ENCODE measurements at places on chromosomes 3 and 15.

DNA sequence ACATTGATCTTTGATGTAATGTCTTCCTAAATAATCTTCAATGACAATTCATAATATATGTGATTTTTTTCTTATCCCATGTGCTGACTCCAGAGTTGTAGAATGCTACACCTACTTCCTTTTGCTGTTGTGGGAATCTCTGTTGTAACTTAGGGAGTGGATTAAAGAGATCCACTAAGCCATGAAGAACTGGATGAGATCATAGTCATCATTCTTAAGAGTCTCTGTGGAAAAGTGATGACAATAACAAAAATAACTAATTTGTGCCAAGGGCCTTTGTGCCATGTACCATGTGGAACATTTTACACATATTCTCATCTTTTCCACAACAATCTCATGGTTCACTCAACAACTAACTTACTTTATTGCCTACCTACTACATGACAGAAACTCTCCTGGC lies 162.9 kb upstream of the PDZRN3 start:
- no peak for ATAC-seq

GRCh38 chr3:126013751-126014156 lies 44.8 kb downstream of the ROPN1B start:
- ATAC-seq = no peak

- no peak for ATAC-seq
Measured at GRCh38 chr15:76109046-76109445, 49.3 kb downstream of the TMEM266 start.

DNA sequence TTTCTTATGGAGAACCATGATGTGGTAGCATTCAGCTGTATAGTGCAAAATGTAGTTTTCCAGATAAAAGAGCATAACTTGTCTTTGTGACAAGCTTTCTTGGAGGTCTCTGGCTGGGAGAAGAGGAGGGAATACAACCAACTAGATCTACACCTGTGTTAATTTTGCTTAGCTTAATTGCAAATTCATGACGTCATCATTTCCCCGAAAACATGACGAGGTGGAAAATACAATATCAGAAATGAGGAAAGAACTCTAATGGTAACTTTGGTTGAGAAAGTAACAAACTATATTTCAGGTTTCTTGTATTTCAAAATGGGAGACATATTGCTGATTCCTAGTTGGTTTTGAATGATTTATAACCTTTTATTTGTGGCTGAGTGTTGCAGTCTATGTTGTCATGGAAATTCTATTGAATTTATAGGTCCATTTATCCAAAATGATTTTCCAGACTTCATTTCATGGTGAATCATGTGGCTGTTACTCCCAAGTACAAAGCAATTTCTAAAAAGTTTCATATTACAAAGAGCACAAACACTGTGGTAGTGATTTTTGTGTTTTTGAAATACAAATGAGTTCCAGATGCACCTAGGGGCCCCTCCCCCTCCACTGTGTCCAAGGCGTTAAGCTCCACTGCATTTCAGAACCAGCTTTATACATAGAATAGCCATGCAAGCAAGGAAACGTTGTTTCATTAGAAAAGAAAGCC lies 307.2 kb downstream of the FEZF2 start:
- ATAC-seq = no peak

- ATAC-seq = no peak
Measured at GRCh38 chr15:100060276-100060926, 281.4 kb downstream of the ADAMTS17 start.

DNA sequence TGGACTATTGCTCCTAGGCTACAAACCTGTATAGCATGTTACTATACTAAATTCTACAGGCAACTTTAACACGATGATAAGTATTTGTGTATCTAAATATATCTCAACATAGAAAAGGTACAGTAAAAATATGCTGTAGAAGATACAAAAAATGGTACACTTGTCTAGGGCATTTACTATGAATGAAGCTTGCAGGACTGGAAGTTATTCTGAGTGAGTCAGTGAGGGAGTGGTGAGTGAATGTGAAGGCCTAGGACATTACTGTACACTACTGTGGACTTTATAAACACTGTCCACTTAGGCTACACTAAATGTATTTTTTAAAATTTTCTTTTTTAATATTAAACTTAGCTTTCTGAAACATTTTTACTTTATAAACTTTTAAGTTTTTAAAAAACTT lies 140.5 kb upstream of the SGO1 start:
- no peak for ATAC-seq

GRCh38 chr3:56974247-56974930 lies 86.1 kb upstream of the SPATA12 start:
- ATAC-seq = no peak

- no peak for ATAC-seq
Measured at GRCh38 chr3:127123533-127123932, 69.4 kb upstream of the PRR23E start.

DNA sequence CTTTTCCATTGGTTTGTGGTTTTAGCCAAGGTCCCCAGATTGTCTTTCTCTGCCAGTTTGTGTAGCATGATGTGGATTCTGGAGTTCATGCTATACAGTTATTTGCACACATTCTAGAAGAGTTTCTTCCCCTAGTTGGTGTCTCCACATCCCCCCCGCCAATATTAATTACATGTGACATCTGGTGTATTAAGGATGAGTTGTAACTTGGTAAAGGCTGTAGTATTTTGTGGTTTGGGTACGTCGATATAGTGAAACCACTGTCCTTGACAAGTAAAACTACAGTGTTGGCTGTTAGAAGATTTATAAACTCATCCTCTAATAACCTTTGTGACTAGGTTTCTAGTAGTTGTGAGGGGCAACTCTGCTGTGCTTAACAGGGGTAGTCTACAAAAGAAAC lies 23.7 kb upstream of the P4HTM start:
- ATAC-seq = peak; percentile 60

GRCh38 chr15:33309602-33310276 lies 1.0 kb upstream of the RYR3 start:
- no peak for ATAC-seq

DNA sequence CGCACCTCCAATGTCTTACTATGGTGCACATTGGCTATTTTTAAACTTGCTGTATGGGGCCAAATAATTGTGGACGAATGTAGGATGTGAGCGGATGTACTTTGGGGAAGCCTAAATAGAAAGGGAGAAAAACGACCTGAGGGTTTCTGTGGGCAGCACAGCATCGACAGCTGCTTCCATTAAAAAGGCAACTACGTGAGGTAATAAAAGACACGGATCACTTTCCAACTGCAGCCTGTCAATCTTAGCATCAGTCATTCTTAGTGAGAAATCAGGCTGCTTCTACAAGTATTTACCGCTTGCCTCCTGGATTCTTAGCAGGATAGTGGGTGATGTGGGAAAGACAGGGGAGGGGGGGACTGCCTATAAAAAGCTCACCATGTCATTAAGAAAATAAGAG lies 186.7 kb upstream of the SLC2A2 start:
- no peak for ATAC-seq

- no peak for ATAC-seq
Measured at GRCh38 chr3:3068358-3068881, 41.8 kb downstream of the IL5RA start.

GRCh38 chr3:138197058-138197457 lies 10.0 kb downstream of the ARMC8 start:
- no peak for ATAC-seq

GRCh38 chr3:67567893-67568292 lies 86.5 kb downstream of the SUCLG2 start:
- ATAC-seq = no peak

DNA sequence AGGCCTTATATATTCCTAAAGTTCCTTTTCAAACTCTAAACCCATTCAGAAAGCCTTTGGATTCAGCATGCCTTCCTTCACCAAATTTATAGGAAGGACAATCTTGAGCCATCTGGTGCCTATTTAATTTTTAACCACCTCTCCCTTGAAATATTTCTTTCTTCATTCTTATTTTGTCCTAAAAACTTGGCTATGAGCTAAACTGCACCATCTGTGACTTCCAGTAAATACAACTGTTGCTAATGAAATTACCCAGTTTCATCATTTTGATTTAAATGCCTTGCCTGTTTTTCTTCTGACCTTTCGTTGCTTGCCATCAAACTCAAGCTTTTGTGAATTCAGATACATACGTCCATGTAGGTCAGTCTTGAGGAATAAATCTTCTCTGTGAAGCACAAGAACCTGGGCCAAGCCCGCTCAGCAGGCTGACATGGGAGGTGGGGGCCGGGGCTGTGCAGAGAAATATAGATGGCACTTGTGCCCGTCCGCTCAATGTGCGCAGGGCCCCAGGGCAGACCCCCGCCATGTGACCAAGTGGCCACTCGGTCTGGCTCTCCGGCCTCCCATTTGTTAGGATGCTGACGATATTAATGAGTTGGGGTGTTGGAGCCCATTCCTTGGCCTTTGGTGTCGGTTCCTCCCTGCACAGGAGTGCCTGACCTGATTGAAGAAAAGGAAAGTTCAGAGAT lies 335.9 kb downstream of the VPS13C start:
- ATAC-seq = no peak

DNA sequence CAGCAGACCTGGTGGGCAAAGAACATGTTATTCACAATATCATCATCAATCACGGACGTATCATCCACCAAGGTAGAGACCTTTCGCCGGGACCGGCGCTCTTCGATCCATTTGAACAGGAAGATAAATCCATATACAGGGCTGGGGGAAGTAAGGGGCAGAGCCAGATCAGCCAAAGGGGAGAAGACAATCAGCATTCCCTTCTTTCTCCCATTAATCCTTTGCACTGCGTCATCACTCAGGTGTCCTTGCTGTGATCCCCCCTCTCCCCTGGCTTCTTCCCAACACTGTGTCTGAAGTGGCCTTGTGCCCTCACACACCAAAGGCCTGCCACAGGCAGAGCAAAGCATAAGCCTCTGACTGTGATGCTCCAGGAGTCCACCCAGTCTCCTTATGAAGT lies 36.4 kb downstream of the SEMA3G start:
- no peak for ATAC-seq

- ATAC-seq = no peak
Measured at GRCh38 chr3:30081904-30082303, 524.5 kb upstream of the TGFBR2 start.

DNA sequence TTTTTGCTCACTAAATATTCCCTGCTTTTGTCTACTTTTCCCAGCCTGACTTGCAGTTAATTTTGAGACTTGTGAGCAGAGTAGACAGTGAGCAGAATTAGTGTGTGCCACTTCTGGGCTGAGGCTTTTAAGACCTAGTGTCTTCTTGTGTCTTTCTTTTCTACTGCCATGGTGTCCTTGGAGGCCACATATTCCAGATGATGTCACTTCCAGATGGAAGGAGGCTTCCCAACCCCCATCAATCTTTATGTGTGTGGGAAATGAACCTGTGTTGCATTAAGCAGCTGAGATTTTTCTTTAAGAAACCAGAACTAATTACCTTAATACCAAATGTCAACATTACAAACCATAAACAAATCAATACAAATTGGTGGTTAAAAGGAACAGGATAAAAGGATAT lies 774.7 kb upstream of the ROBO1 start:
- no peak for ATAC-seq

DNA sequence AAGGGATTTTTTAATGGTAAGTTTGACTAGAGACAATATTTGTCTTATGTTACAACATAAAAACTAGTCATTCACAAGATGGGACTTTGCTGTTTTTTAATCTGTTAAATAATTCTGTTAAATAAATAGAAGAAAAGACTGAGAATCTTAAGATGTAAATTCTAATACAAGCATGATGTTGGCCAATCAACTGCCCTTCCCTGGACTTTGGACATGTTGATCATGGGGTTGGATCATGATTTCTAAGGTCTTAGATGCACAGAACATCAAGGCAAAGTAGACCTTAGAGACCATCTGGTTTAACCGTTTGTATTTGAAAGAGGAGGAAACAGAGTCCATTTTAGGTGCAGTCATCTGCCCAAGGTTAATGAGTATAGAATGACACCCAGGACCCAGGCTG lies 10.9 kb downstream of the MASP1 start:
- no peak for ATAC-seq

DNA sequence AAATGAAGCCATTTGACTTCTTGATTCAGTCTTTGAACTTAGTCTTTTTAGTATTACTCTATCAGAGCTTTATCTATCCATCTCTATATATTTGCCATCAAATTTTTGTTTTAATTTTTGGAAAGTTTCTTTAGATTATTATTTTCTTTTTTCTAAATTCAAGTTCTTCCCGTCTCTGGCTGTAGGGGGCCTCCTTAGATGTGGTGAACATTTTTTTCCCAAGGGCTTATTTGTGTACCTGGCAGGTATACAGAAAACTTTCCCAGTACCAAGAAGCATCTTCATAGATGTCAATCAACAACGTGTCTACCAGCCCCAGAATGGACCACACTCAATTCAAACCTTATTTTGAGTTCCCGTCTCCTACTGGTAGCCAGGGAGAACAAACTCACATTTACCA lies 486.8 kb upstream of the CNTN4 start:
- ATAC-seq = no peak

- no peak for ATAC-seq
Measured at GRCh38 chr3:188021502-188022040, 132.4 kb upstream of the LPP start.

DNA sequence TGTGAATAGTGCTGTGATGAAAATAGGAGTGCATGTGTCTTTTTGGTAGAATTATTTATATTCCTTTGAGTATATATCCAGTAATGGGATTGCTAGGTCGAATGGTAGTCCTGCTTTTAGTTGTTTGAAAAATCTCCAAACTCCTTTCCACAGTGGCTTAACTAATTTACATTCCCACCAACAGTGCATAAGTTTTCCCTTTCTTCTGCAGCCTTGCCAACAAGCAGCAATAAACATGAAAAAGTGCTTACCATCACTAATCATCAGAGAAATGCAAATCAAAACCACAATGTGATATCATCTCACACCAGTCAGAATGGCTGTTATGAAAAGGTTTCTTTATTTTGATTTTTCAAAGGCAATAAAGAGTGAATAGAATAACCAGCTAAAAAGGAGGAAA lies 1105.9 kb downstream of the NAALADL2 start:
- no peak for ATAC-seq

GRCh38 chr3:159923956-159924355 lies 64.7 kb upstream of the IL12A start:
- no peak for ATAC-seq

DNA sequence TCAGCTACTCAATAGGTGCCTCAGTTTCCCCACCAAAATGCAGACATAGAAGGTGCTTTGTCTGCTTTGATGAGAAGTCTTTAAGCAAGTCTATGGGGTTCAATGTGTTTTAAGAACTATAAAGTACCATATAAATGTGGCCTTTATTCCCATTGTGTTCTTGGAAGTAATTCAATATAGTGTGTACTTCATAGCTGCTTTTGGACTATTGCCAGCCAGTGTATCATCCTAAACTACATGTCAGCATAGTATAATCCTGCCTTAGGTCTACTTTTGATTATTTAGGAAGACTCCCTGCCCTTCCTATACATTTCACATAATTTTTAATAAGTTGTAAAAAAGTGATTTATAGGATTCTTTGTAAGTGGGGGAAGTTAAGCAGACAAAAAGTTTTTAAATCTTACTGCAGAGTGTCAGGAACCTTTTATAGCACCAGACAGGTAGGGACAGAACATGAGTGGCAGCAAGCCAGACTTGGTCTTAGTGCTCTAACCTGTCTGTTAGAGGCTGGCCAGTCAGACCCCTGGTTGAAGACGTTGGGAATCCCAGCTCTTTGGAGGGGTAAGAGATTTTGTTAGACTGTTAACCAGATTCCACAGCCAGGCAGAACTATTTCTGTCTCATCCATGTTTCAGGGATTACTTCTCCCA lies 48.4 kb downstream of the MLH1 start:
- ATAC-seq = no peak

- ATAC-seq = peak; percentile 32
Measured at GRCh38 chr3:69115731-69116130, 6.7 kb downstream of the LMOD3 start.

Data from activated T-helper 17 cell treated with anti-CD3 and anti-CD28 coated beads, Interleukin-2, amount 50 U/mL, for 72 hours (primary cell).